NCI-H187 (cell line): ENCODE measurements at places on chromosomes 5 and 9.
A peak's percentile ranks its signal among the peaks of the same experiment; 100 is the strongest.

- no peak for DNase-seq
Measured at GRCh38 chr5:172769616-172770373, 1.2 kb downstream of the DUSP1 start.

DNA sequence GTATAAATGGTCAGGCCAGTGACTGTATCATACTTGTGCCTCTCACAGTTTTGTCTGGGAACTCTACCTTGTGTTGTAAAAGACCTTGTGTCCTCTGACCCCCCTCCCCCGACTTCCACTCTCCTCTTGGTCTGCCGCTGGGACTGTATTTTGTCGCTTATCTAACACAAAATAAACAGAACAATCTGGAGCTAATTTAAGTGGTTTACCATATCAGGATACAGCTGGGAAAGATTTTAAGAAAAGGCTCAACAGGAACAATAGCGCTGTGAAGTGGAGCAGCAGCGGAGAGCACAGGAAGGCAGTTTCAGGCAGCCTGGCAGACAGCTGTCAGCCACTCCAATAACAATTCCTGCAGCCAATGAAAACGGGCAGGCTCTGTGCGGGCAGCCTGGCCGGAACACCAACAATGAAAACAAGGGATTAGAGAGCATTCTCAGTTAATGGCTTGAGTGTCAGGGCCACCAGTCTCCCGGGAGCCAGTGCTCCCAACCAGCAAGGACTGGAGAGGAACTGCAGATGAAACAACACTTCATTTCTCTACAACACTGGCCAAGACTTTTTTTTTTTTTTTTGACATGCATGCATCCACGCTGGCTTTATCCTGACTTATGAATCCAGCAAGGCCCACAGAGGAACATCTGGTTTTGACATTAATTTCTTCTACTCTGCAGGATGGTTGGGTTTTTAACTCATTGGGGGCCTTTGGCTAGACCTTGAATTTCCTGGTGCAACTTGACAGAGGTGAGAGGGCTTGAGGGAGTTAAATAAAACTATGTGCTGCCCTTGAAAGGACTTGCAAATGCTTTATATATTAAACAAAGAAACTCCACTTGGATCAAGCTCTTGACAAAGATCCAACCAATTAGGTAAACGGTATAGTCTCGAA is 76.7 kb downstream of the ARSB start:
- DNase-seq, result peak; percentile 79

GRCh38 chr5:95114305-95114704 is 170.6 kb downstream of the MCTP1 start:
- no peak for DNase-seq

DNA sequence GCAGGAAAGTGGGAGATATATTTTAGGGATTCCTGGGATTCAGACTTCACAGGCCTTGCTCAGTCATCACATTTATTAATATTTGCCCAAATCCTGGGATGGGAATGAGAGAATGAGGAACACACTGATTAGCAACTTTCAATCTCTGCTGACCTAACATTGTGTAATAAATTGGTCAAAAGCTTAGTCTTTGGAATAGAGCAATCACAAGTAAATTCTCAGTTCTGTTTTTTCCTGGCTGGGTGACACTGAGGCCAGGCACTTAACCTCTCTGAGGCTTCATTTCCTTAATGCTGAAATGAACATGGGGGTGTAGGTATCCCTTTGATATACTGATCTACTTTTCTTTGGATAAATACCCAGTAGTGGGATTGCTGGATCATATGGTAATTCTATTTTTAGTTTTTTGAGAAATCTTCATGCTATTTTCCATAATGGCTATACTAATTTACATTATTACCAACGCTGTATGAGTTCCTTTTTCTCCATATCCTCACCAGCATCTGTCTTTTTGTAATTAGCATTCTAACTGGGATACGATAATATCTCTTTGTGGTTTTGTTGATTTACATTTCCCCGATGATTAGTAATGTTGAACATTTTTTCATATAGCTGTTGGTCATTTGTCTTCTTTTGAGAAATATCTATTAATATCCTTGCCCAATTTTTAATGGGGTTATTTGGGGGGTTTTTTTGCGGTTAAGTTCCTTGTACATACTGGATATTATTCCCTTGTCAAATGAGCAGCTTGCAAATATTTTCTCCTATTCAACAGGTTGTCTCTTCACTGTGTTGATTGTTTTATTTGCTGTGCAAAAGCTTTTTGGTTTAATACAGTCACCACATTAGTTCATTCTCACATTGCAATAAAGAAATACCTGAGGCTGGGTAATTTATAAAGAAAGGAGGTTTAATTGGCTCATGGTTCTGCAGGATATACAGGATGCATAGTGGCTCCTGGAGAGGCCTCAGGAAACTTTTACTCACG is 36.8 kb upstream of the NIPBL start:
- no peak for DNase-seq

- no peak for DNase-seq
Measured at GRCh38 chr5:168528521-168529373, at the start of gene FBLL1. TSS of gene FBLL1 (plus strand) at chr5:168529305. CDS start at chr5:168529505, 200 bp downstream.

- DNase-seq, result no peak
Measured at GRCh38 chr5:79081779-79082178, 12.2 kb downstream of the BHMT2 start.

- no peak for DNase-seq
Measured at GRCh38 chr5:180464603-180464970, 29.6 kb upstream of the CNOT6 start.

- DNase-seq, result no peak
Measured at GRCh38 chr5:149680810-149681221, 49.3 kb upstream of the PPARGC1B start.

DNA sequence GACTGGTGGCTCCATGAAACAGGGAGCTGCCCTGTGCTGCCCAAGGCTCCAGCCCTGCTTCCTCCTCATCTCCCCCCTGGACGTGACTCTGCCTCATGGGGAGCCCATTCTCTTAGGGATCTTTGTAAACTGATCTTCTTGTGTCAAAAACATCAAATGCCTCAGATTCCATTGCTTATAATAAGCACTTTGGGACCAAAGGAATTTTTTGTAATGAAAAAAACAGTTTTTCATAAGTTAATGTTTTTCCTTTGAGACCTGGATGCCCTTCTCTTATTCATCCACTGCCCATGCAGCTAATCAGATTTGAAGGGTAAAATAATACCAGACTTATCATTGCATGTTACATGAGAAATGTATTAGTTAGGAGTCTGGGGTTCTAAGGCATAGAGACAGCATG is 41.7 kb downstream of the PALM2AKAP2 start:
- DNase-seq, result no peak

GRCh38 chr9:134660407-134660806 is 18.8 kb downstream of the COL5A1 start:
- no peak for DNase-seq

GRCh38 chr9:4640027-4640426 is 22.1 kb upstream of the PLPP6 start:
- no peak for DNase-seq

- DNase-seq, result no peak
Measured at GRCh38 chr9:38256461-38256860, 136.0 kb upstream of the ALDH1B1 start.

DNA sequence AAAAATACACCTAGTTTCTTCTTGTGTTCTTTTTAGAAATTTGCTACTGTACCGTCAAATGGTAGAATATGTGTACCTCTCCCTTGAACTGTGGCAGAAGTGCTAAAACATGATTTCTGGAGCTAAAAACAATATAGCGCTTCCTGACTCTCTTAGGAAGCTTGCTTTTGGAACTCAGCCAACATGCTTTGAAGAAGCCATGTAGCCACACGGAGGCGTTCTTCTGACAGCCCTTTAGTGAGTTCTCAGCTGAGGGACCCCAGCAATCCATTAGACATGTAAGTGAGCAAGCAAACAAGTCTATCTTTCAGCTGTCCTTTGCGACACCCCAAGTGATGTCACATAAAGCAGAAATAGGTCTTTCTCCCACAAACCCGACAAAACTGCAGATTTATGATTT is 917.0 kb downstream of the CDH9 start:
- DNase-seq, result no peak

- DNase-seq, result no peak
Measured at GRCh38 chr5:59036274-59036961, 453.5 kb downstream of the RAB3C start.

DNA sequence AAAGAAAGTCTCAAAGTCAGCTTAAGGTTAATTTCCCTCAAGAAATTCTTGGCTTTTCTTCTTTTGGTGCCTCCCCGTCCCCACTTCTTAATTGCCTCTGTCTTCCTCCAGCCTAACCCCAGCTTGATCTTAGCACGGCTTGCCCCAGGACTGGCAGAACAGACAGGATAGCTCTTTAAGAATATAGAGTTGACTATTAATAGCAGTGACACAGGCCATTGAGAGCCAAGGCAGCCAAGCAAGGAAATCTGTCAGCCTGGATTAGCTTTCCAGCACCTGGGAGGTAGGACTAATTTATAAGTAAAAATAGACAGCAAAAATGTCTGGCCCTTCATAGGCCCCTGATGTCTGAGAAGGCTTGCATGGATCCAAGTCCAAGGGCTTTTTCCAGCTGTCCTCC is 384.6 kb upstream of the SLC30A5 start:
- DNase-seq, result no peak

GRCh38 chr9:79524266-79524665 is 47.5 kb upstream of the TLE4 start:
- no peak for DNase-seq

- DNase-seq, result no peak
Measured at GRCh38 chr5:74493411-74493810, 147.1 kb downstream of the ENC1 start.

DNA sequence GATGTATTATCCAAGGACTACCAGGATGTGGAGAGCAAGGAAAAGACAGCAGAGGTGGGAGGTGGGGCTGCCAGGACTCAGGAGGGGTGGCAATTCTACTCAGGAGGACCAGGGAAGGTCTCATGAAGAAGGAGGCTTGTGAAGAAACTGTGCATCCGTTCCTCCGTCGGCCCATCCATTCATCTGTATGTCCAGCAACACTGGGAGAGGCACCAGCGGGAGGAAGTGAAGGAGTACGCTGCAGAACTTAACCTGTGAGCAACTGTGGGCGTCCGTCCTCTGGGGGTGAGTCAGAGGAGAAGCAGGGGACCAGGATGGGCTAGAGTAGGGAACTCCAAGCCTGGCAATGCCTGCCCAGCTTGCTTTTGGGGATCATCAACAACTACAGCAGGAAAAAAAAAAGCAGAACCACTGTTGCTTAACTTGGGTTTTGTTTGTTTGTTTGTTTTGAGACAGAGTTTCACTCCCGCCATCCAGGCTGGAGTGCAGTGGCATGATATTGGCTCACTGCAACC is 47.3 kb upstream of the NEURL1B start:
- no peak for DNase-seq

- DNase-seq, result no peak
Measured at GRCh38 chr9:13186091-13186490, 93.4 kb downstream of the MPDZ start.

DNA sequence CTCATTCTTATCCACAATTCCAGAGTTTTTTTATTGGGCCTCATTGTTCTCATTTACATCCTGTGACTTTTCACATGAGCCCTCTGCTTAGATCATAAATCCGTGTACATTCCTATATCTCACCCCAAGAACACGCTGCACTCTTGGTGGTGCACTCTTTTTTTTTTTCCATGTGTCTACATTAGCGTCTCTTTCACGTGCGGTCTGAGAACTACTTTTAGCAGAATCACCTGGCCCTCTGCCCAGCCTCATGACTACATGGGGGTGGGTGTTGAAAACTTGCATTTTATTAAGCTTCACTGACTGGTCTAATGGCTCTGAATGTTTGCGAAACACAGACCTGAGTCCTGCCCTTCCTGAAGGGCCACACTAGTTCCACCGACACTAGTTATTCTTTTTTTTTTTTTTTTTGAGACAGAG is 18.6 kb downstream of the C9orf57 start:
- DNase-seq, result no peak

DNA sequence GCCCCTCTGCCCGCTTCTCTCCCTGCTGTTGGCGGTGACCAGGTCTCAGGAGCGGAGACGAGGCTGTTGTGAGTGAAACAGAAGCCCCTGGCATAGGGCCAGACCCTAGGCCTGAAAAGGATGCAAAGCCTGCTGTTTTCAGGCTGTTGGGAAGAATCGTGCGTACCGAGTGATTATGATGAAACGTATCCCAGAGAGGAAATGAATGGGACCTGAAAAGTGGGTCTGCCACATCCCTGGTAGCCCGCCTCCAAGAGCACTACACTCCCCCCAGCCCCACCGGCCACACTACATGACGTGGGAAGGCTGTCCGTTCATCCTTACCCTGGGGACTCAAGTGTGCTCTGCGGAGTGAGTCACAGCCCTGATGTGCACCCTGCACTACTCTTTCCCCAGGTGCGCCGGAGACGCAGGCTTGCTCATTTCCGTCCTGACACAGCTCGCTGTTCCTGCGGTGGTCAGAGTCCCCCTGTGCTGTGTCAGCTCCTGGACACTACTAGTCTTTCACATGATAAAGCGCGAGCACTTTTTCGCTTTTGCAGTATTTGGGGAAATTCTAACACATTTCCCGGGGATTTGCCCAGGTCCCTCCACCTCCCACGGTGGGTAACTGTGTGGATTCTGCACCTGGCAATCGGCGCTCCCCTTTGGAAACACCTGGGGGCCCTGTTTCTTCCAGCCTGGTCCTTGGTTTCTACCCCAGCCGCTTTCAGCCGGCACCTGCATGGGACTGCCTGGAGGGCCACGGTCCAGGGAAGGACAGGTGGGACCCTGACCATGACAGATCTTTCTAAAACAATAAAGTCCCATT is 91.5 kb downstream of the ANKRD33B start:
- DNase-seq, result no peak

- no peak for DNase-seq
Measured at GRCh38 chr9:134062461-134063087, 5.3 kb downstream of the BRD3 start.

GRCh38 chr5:32975656-32976375 is 264.7 kb downstream of the NPR3 start:
- no peak for DNase-seq

GRCh38 chr5:23627976-23628375 is 120.6 kb downstream of the PRDM9 start:
- no peak for DNase-seq

DNA sequence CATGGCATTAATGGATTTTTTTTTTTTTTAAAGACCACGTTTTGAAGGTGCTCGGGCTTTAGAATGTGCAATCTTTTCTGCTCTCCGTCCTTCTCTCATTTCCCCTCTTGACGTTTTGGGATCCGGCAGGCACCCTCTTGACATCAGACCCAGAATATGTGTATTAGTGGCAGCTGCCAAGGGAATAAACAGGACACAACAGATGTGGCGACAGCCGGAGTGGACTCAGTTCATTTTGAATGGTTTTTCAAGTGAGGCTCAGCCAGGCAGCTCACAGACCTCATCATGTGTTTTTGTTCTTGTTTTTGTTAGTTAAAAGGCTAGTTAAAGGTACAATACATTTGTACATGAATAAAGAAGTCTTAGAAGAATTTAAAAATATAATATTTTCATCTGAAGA is 365.0 kb upstream of the SEMA6A start:
- DNase-seq, result no peak
